ENCODE measurements at places on chromosomes 13 and 19. TPM values are rescaled to one million over a fixed set of nuclear protein-coding genes. Genes with fewer than 3 reads are reported as not detected.

Gene KCNC3
- total RNA-seq = 8.6 TPM

Gene CEACAM20
- total RNA-seq = 0.12 TPM

Gene ATP4B
- total RNA-seq = not detected

Gene ZNF91
- total RNA-seq = 43.9 TPM

Gene SYNGR4
- not detected for total RNA-seq

Gene ZNF579
- 35.0 TPM for total RNA-seq

Gene FBXO17
- total RNA-seq = 19.1 TPM

Data from mucosa of gallbladder (tissue), 1 donor.